ENCODE measurements at places on chromosomes 4 and X.

DNA sequence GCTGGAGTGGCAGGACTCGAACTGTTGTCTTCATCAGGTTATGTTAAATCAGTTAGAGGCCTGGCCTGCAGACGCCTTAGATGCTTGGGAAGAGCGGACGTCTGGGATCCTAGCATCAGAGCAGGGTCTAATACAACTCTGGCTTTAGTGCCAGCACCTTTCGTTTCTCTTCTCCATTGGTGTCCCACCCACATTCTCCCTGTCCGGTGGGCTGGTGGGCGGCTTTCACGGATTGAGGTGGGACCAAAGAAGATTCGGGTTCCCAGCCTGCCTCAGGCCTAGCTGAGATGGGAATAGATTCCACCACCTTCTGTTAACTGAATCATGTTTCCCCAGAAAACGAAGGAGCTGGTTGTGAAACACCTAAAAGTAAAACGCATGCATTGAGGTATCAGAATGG lies 939 bp downstream of the PDK3 start:
- peak; percentile 9 for DNase-seq

DNA sequence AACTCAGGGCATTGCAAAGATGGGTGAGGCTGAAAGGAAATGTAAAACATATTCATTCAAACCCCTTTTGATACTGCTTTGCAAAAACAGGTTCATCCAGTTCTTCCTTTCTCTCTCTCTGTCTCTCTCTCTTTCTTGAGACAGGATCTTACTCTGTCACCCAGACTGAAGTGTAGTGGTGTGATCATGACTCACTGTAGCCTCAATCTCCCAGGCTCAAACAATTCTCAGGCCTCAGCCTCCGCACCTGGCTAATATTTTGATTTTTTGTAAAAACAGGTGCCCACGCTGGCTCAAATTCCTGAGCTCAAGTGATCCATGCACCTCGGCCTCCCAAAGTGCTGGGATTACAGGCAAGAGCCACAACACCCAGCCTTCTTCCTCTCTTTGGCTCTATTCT lies 15.6 kb upstream of the DCHS2 start:
- DNase-seq = no peak

DNA sequence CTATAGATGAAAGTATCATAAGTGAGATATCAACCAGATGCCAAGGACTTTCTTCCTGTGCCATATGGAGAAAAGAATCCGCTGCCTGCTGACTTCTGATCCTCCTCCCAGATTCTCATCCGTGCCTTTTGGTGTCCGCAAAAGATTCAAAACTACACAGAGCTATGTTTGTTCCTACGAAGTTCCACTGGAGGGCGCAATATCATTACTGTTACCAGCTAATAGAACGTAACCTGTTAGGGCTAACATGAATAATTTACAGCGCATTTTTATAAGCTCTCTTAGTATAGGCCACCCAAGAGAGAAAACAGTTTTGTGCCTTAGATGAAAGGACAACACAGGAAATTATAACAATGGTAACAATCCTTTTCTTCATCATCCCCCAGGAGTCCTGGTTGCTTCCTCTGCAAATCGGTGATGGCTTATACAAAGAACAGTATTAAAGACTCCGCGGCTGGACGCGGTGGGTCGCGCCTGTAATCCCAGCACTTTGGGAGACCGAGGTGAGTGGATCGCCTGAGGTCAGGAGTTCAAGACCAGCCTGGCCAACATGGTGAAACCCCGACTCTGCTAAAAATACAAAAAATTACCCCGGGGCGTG lies 22.8 kb upstream of the CENPVL3 start:
- DNase-seq = no peak

- no peak for DNase-seq
Observed at GRCh38 chr4:142929526-142929925, 83.4 kb upstream of the INPP4B start.

DNA sequence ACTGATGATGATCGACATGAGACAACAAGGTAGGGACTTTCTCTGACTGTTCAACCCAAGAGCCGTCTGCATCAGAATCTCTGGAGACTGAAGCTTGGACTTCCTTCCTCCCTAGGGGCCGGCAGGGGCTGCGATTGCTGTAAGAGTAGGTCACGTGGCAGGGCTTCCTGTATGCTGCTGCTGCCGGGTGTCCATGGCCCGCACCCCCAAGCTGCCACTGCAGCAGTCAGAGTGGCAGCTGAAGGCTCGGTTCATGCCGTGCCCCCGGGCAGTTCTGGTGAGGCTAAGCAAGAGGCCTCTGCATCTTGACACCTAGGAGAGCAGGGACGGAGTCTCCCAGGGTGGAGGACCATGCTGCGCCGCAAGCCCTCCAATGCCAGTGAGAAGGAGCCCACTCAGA lies at the start of gene SASH3:
TSS of gene SASH3 (plus strand) at position 203 of the 400 bp plus-strand sequence. CDS start at position 352, 149 bp downstream.
- no peak for DNase-seq

GRCh38 chr4:147772056-147772455 lies 40.2 kb downstream of the ARHGAP10 start:
- no peak for DNase-seq

All from head of caudate nucleus (tissue), 42 donors.